ENCODE measurements at places on chromosomes 7 and 10.
A peak's percentile ranks its signal among the peaks of the same experiment; 100 is the strongest.

- no peak for DNase-seq
Observed at GRCh38 chr7:50281680-50282445, 22.7 kb upstream of the IKZF1 start.

DNA sequence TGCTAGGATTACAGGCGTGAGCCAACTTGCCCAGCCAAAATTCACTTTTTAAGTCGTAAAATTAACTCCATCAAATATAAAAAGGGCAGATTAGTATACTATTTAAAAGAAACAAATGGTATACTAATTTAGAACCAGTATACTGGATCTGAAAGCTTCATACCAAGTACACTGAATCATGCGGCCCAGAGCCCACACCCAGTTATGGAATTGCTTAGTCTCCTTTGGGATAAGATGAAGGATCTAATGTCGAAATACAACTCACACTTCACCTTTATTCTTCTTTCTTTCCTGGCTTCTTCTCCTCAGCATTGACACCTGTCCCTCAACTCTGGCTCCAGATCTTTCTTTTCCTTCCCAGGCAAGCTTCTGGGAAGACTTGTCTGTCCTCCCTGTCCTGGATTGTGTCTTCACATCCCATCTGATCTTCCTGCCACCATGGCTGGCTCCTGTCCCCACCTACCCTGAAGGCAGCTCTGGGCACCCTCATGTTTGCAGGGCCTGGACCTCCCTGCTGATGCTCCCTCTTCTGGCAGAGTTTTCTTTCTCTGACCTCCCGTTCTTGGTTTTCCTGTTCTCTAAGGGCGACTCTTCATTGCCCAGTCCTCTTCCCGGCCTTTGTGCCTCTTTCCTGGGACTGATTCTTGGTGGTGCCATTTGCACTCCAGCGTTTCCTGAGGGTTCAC lies 57.8 kb upstream of the CTBP2 start:
- no peak for DNase-seq

DNA sequence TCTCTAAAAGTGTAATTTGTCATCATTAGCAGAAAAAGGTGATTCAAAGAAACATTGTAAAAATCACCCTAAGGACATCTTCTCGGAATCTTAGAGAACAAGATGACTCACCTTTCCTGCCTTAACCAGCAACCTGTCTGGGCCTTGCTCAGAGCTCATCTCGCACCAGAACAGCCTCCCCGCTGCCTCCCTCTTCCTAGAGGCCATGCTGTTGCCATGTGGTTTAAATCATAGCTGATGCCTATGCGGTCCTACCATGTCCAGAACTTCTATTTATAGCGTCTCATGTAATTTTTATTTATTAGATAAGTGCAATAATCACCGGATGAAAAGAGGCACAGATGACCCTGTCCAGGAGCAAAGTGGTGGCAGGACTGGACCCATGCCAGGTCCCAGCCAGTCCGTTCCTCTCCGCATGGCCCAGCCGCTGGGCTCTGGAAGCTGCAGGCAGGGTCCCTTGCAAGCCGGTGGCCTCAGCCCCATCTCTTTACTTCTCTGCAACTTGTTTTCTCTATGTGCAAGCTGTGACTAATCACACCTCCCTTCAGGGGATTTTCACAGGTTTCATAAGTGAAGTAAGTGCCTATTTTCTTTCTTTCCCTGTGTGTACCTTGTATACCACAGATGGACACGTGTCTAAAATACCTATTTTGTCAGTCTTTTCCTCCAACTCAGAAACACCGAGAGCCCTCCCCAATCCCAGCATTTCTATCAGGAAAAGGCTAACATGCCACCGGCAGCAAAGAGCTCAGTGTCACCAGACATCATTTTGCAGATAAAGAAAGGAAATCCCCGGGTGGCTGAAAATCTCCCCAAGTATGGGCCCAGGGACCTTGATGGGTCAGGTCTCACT lies 27.1 kb downstream of the KLF6 start:
- DNase-seq, result no peak

GRCh38 chr7:47264021-47264651 lies 317.8 kb downstream of the TNS3 start:
- DNase-seq, result no peak

DNA sequence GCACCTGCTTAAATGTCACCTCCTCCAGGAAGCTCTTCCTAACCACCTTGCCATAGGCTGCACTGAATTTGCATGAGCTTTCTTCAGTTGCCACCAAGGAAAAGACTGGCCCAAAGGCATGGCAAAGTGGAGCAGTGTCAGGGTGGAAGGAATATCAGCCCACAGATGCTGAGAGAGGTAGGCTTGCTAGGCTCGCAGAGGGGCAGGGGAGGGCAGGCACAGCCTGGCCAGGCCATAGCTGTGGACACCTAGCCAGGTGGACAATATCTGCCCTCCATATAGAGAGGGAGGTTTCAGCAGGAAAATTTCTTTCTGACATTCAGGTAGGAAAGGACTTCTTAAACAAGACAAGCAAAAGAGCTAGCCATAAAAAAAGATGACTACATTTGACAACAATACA lies 166.3 kb downstream of the GRID1 start:
- no peak for DNase-seq

DNA sequence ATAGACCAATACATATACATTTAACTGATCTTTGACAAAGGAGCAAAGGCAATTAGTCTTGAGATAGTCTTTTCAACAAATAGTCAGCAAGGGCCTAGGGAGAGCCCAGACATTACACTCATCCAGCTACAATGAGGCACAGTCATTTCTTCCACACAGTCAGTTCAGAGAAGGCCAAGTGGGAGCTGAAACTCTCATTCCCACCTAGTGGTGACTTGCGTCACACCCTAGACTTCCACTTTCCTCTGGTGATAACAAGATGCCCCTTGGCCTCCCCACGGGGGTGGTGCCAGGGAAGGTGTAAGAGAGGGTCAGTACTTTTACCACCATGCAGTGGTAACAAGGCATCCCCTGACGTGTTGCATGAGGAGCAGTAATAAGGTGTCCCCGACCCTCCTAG lies 8.0 kb downstream of the FRMPD2 start:
- DNase-seq, result no peak

DNA sequence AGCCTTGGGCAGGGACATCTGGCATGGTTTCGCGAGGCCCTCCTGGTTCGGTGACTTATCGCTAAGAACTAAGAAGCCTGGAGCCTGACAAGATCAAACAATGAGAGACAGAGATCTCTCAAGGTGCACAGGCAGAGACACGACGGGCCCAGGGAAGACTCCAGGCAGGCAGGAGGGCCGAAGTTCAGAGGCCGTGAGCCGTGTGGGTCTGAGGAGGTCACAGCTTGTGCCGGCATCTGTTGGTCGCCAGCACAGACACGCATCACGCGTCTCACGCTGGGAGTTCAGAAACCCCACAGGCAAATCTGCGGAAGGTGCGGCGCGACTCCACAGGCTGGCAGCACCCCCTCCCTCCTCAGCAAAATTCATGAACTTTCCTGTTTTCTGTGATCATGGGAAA lies 314.0 kb downstream of the DNAJB6 start:
- DNase-seq, result no peak

- no peak for DNase-seq
Observed at GRCh38 chr7:116426428-116427156, 72.9 kb upstream of the CAV2 start.

- DNase-seq, result no peak
Observed at GRCh38 chr7:155311826-155312537, 14.3 kb downstream of the INSIG1 start.

DNA sequence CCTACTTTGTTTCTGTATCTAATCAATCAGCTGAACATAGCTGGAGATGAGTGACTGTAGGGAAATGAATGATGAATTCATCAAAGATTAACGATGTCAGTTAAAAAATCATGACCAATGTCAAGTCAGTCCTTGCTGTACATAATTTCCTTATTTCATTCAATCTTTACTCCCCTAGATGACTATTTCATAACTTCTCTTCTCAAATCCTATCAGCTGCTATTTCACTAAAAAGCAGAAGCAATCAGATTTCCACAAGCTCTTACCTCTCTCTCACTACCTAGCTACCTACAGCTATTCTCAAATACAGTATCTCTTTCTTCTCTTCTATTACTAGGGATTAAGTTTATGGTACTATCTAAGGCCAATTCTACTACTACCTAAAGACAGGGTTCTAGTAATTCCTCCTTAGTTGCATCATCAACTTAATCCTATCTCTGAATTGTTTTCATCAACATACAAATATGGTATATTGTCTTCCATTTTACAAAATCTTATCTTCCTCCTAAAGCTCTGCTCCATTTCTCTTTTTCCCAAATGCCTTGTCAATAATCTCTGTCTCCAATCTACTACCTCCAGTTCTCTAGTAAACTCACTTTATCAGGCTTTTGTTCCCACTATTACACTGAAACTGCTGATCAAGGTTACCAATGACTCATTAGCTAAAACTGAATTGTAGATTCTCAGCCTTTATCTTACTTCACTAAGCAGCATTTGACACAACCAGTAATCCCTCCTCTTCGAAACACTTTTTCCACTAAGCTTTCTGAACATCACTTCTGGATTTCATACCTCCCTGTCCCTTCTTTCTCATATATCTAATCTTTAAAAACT lies 28.4 kb downstream of the JMJD1C start:
- DNase-seq, result no peak

GRCh38 chr10:128567551-128567950 lies 441.3 kb upstream of the MKI67 start:
- DNase-seq, result no peak

DNA sequence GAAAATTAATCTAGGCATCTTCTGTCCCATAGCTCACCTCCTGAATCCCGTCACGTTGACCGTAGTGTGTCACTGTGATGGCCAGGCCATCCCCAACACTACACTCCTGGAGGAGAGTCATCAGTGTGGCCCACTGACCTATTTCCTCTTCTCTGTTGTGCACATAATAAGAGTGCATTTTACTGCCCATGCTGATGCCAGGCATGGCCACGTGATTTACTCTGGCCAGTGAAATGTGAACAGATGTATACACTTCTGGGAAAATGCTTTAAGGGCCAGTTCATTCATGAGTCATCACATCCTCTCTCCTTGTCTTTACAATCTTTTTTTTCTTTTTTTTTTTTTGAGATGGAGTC lies 101.9 kb upstream of the PIP4K2A start:
- DNase-seq, result no peak

DNA sequence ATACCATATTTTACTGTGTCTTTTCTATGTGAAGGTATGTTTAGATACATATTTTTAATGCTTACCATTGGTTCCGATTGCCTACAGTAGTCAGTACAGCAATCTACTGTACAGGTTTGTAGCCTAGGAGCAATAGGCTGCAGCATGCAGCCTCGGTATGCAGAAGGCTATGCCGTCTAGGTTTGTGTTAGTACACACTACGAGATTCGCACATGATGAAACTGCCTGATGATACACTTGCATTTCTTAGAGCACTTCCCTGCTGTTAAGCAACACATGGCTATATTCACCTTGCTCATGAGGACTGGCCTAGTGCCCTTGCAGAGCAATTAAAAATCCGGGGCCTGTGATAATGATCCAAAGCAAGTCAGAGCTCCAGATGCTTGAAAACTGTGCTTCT lies 62.4 kb downstream of the MKX start:
- no peak for DNase-seq

- no peak for DNase-seq
Observed at GRCh38 chr7:26815426-26815825, 49.0 kb downstream of the SKAP2 start.

GRCh38 chr7:30510124-30511075 lies 5.8 kb upstream of the GGCT start:
- DNase-seq, result peak; percentile 36

DNA sequence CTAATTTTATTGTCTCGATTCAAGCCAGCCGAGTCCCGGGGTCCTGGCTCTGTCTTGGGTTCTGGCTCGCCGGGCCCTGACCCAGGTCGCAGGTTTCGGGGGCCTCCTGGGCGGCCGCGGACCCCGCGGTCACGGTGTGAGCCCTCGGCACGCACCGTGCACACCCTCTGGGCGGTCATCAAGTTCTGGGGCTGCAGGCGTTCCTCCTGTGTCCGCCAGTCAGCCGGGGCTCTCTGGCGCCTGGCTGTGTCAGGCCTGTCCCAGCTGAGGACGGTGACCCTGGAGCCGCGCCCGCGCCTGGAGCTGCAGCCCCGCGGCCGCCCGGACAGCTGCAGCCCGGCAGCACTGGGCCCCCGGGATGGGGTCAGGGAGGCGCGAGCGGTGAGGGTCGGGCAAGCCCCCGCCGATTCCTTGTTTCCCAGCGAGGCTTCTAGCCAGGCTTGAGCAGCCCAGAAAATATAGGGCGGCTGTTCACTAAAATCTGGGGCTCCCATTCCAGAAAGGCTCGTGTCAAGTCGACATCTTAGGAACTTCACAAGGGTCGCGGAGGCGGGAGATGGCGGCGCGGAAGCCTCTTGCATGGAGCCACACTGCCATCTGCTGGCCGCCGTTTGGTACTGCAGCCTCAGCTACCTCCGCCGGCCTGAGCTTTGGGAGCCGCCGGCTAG lies 4.2 kb upstream of the HOXA7 start:
- peak; percentile 65 for DNase-seq

DNA sequence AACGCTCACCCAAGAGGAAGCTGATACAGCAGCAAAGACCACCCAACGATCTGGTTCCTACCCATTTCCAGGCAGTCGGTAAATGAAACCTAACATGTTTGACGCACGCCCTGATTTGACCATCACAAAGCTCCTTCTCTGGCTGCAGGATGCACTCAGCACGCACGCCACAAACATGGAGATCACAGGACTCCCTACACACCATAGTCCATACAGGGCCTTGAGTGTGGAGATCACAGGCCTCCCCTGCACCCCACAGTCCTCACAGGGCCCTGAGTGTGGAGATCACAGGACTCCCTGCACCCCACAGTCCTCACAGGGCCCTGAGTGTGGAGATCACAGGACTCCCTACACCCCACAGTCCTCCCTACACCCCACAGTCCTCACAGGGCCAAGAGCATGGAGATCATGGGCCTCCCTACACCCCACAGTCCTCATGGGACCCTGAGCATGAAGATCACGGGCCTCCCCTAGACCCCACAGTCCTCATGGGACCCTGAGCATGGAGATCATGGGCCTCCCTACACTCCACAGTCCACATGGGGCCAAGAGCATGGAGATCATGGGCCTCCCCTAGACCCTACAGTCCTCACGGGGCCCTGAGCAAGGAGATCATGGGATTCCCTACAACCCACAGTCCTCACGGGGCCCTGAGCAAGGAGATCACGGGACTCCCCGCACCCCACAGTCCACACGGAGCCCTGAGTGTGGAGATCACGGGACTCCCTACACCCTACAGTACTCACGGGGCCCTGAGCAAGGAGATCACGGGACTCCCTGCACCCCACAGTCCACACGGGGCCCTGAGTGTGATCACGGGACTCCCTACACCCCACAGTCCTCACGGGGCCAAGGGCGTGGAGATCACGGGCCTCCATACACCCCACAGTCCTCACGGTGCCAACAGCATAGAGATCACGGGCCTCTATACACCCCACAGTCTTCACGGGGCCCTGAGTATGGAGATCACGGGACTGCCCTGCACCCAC lies 409.2 kb downstream of the DNAJB6 start:
- DNase-seq, result no peak

GRCh38 chr10:103752680-103753248 lies 102.6 kb downstream of the SH3PXD2A start:
- DNase-seq, result peak; percentile 58

Data from hematopoietic multipotent progenitor cell treated with erythropoietin and hydrocortisone succinate and interleukin-3 and kit ligand, for 15 days (in vitro differentiated cells).